ENCODE measurements at places on chromosomes 13 and 19.

DNA sequence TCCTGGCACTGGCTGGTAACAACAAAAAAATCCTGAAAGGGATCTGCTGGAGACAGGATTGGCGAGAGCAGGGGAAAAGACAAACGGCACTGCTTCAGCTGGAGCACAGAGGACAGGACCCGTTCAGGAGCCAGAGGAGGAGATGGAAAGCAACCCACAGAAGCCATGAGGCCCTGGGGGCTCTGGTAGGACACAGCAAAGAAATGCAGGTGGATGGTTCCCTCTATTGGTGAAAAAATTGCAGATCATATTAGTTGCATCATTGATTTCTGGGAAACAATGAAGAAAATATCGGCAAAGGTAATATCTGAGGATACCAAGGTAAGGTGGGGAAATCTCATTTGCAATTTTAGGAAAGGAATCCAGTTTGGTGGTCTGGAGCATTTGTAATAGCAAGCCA is 25.7 kb upstream of the TPP2 start:
- DNase-seq, result no peak

- no peak for DNase-seq
Observed at GRCh38 chr19:40627486-40628279, 26.5 kb downstream of the LTBP4 start.

DNA sequence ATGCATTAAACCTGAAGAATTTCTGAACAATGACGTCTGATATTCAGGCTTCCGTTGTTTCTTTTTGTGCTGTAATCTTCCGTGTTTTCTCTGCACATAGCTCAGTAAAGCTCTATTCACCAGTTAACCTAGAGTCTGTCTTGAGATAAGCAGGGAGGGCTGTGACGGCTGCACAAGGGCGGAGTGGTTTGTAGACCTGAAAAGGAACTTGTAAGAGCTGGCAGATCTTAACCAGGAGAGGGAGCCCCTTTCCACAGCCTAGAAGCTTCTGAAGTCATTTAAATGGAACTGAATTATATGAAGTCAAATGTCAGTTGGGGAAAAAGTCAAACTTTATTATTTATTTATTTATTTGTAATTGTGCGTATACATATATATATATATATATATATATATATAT is 27.5 kb downstream of the DPRX start:
- DNase-seq, result no peak

DNA sequence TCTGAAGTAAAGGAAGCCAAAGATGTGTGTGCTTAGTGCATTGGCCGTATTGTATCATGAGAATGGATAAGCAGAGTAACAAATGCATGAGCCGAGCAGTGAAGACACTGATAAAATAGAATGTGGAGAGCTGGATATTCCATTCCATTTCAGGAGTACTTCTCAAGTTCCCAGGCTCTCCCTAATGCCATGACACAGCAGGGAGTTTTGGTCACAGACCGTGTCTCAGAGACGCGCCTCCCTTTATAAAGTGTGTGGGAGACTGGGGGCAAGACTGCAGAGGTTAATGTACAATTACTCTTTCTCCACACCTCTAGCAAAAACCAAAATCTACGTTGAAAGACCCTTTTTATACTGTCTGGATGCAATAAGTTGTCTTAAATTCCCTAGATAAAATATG is 575.6 kb downstream of the EFNB2 start:
- no peak for DNase-seq

DNA sequence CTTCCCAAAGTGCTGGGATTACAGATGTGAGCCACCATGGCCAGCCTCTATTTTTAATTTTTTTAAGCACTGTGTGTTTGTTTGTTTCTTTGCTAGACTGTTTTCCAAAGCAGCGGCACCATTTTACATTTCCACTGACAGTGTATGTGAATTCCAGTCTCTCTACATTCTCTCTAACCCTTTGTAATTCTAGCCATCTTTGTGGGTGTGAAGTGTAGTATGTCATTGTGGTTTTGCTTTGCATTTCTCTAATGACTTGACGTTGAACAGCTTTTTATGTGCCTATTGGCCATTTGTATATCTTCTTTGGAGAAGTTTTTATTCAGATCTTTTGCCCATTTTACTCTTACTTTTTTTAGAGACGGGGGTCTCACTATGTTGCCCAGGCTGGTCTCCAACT is 11.6 kb downstream of the PNPLA6 start:
- DNase-seq, result no peak

GRCh38 chr13:51600703-51601102 is 16.4 kb downstream of the WDFY2 start:
- DNase-seq, result no peak

- DNase-seq, result no peak
Observed at GRCh38 chr19:55146705-55147273, 2.2 kb downstream of the TNNT1 start.

- DNase-seq, result no peak
Observed at GRCh38 chr19:29268103-29268502, 55.2 kb upstream of the UQCRFS1 start.

- DNase-seq, result no peak
Observed at GRCh38 chr13:31522396-31522795, 216.9 kb upstream of the RXFP2 start.

DNA sequence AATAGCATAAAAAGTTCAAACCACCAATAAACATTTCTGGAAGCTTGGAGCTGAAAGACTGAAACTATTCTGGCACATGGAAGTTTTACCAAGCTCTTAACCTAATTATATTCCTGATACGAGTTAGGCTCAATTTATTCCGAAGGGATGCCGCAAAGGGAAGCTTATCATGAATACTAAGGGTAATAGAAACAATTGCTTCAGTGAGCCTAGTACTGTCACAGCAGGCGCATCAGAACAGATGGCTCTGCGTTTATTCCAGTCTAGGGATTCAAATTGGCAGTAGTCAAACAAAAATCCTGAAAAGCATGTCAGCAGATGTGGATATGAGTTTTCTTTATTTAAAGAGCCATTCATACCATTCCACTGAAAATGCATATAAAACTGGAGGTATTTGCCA is 779.5 kb downstream of the GPC5 start:
- DNase-seq, result no peak

DNA sequence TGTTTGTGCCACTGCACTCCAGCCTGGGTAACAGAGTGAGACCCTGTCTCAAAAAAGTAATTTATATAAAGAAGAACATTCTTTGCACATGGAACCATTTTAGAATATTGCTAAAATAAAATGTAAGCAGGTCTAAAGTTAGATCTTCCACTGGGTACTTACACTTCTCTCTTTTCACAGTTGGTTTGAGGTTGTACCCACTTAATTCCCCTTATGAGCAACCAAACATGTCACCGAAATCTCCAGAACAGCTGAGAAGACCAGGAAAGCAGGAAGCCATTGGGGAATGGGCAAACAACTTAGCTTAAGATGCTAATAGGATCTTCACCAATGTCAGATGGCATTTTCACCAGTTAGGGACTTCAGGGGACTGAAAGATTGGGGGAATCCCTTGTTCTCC is 18.8 kb downstream of the NLRP4 start:
- no peak for DNase-seq

DNA sequence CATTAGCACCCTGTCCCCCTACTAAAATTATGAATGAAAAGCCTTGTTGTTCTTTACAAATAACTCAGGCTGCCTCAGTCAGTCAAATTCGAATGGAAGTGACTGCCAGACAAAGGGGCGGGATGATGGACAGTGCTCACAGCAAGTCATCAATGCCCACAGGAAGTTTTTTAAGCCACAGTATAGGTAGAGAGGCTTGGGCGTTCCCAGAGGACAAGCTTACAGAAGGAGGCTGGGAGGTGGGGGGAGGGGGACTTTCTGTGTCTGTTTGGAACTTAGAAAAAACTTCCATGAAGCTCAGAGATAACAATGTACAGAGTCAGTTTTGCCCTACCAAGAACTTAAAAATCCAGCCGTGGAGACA is 18.5 kb upstream of the SPRY2 start:
- no peak for DNase-seq
